Stimulated activated CD4-positive, alpha-beta T cell treated with anti-CD3 and anti-CD28 coated beads, Interleukin-15, amount 100 ng/mL, for 48 hours (primary cell): ENCODE measurements at places on chromosomes 4 and X.

DNA sequence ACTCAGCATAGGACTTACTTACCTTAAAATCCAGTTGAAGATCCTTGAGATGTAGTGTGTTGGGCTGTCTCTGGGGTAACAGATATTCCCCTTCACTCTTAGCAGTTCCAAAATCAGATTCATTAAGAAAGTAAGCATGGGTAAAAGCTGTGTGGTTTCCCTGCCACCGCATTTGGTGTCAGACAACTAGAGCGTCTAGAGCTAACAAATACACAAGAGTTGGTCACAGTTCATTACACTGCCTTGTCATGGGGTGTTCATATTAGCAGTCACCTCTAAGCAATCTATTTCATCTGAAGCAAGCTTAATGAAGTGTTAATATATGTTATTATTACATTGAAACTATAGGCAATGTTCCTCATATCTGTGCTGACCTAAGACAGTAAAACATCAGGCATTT lies 342.8 kb downstream of the PPARGC1A start:
- DNase-seq: no peak

- DNase-seq: no peak
Observed at GRCh38 chr4:41963105-41963504, 18.5 kb upstream of the DCAF4L1 start.

DNA sequence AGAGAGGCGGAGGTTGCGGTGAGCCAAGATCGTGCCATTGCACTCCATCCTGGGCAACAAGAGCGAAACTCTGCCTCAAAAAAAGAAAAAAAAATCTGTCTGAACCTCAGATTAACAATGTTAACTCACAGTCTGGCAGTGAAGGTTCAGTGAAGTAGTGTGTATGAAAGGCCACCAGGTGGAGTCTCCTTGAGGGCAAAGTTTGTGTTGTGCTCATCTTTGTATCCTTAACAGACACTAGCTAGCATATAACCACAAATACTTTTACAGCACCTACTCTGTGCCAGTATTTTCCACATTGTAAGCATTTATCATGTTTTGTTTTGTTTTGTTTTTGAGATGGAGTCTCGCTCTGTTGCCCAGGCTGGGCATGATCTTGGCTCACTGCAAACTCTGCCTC lies 46.0 kb upstream of the MGST2 start:
- DNase-seq: no peak

GRCh38 chr4:147340111-147340510 lies 140.8 kb upstream of the EDNRA start:
- DNase-seq: no peak

GRCh38 chrX:121114691-121115090 lies 67.3 kb downstream of the GLUD2 start:
- no peak for DNase-seq

DNA sequence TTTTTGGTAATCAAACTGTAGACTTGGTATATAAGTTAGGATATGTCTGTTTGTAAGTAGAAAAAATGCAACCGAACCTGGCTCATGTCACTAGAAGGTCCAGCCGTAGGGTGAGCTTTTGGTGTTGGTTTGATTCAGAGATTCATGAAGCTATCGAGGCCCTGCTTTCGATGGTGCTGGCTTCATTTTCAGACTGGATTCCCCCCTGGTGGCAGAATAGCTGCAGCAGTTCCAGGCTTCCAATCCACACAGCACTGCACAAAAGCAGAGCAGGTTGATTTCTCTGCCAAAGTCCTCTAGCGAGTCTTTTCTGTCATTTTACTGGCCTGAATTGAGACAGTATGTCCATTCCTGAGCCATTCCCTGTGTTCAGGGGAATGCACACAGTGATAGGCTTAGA lies 33.1 kb downstream of the PDK3 start:
- DNase-seq: no peak

DNA sequence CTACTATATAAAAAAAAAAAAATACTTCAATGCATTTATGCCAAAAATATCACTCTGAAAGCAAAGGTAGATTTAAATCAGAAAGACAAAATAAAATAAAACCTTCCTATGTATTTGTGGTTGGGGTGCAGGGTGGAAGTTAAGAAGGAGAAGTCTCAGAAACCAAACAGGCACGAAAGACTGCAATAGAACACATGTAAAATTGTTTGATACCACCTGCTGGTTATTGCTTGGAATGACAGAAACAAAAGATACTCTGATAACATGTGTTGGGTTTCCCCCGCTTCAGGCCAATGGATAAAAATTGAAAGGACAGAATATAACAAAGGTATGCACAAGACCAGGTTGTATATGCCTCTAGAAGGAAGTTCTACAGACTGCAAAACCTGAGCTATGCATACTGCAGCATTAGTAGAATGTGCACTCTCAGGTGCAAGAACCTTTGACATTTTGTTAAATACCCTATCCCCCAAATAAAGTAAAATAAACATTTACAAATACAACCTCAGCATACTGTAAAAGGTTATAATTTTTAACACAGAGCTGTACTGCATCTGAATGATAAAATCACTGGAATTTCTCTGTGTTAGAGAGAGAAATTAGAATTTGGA lies 118.8 kb downstream of the GABRA2 start:
- no peak for DNase-seq

DNA sequence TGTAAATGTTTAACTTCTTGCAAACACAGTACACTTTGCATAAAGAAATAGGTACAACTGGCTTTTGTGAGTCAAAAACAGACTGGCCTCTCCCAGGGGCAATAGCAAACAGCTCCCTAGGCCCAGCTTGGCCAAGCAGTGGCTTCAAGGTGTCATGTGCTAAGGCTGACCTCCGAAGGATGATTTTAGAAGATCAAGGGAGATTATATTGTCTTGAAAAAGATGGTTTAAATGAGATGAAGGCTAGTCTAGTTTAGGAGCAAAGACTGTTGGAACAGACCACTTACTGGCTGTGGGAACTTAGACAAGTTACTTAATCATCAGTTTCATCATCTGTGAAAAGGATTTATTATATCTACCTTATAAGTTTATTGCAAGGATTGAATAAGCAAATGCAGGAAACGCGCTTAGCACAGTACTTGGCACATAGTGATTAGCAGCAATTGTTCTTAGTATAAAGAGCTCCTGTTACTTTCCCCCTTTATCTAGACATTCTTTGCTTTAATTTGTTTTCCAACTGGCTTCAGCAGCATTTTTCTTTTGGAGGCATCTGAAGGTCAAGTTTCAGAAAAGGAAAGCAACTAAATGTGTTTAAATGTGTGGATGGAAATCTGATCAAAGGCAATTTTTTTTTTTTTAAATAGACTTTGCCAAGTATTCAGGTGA lies 17.2 kb downstream of the ANXA3 start:
- no peak for DNase-seq

DNA sequence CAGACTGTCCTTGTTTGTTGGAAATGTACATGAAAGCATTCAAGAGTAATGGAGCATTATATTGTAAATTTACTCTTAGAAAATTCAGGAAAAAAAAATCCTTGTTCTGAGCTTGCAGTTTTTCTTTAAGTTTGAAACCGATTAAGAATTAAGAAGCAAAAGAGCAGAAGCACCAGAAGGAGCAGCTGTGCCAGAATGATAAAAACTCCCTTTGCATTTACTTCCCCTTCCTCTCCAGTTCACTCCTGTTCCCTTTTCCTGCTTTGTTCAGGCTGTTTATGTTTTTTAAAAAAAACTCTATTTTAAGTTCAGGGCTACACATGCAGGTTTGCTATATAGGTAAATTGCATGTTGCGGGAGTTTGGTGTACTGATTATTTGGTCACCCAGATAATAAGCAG lies 90.3 kb downstream of the ATOH1 start:
- no peak for DNase-seq

DNA sequence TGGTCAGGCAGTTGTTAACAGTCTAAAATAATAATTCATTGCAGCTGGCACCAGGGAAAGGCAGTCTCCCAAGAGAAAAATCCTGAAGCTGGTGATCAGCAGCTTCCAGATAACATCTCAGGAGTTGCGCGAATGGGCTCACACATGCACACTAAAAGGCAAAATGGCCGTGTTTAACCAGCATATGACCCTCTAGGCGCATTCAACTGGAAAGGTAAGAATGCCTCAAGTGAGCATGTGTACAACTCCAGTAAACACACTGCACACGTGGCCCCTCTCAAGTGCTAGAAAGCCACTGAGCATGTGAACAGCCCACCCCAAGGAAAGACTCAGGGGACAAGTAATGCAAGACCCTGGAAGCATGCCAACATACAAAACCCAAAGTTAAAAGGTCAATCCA lies 33.1 kb downstream of the STPG2 start:
- DNase-seq: no peak

DNA sequence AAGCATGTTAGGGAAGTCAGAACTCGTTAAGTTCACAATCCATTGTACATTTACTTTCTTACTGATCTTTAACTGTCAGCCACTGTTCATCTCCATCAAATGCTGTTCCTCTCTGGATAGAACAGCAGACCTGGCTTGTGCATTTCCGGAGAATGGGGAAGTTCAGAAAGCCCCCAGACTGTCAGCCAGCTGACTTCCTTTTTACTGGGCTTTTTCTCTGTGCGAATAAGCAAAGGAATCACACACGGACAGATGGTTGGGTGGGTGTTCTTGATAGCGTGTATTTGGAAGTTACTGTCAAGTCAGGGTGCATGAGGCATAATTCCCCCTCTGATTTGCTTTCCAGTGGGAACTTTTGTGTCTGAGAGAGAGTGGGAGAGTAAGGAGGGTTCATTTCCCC lies 56.8 kb downstream of the TSPAN7 start:
- no peak for DNase-seq

GRCh38 chr4:144633215-144633614 lies 12.7 kb upstream of the HHIP start:
- no peak for DNase-seq

DNA sequence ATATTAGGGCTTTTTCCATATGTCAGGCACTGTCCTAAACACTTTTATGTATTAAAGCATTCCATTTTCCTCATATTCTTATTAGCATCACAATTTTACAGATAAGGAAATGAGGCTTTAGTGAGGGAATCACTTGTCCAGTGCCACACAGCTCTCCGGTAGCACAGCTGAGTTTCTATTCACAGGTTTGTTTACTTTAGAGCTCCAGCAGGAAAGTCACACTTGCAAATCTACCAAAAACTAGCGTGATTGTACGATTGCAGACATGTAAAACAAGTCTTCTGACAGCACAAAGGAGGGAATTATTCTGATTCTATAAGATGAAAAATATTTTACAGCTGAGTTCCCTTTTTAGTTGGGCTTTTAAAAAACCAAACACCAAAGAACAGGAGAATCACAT lies 472.1 kb downstream of the TMA16 start:
- DNase-seq: no peak

GRCh38 chrX:123223409-123223808 lies 39.3 kb downstream of the GRIA3 start:
- no peak for DNase-seq

- no peak for DNase-seq
Observed at GRCh38 chr4:68469482-68469881, 22.2 kb downstream of the TMPRSS11E start.

DNA sequence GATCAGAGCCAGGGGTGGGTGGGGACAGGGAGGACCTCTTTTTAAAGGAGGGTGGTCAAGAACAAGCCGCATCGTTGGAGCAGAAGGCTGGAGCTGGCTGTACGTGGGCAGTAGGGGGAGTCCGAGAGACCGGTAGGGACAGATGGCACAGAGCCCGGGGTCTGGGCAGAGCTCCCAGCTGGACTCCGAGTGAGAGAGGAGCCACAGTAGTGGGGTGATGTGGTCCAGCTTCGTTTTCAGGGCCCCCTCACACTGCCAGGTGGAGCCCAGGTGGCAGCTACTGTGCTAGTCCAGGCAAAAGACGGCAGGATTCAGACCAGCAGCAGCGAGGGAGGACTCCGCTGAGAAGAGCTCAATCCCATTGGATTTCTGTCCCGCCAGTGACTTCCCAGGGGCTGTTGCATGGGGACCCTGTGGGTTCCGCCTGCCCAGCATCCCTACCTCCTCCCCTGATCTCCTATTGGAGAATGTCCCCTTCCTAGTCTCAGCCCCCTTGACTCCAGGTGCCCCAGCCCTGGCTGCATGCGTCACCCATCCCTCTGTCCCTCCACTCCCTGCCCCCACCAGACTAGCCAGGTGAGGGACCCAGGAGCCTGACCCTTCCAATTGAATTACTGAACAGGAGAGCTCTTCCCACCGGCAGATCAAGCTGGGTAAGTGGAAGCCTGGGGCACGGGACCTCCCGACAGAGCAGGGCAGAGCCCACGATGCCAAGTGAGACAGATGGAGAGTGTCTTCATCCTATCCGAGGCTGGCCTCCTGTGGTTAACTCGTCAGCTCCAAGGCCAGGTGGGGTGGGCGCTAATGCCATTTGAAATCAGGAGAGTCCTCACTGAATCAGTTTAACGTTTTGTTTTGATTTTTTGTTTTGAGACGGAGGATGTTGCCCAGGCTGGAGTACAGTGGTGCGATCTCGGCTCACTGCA lies 2.9 kb downstream of the ARHGAP4 start:
- no peak for DNase-seq

- no peak for DNase-seq
Observed at GRCh38 chr4:71784569-71785197, 804 bp upstream of the GC start.

DNA sequence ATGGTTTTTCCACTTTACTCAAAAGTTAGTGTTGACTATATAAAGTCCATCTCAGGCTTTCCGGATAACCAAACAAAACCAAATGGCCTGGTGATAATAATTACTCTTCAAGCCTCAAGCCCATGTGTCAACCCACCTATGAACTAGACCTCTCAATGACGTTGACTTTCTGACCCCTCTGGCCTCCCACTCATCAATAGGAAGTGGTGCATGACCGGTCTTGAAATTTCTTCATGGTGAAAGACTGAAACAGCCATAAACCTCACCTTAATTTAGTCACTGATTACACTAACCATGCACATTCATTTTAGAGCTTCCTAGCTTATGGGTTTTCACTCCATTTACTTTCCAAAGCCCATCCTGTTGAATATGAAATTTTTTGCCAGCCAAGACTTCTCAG lies 276.0 kb downstream of the KLHL13 start:
- DNase-seq: no peak

- no peak for DNase-seq
Observed at GRCh38 chrX:9542106-9542760, 77.4 kb downstream of the TBL1X start.

GRCh38 chr4:15544248-15544729 lies 74.6 kb downstream of the CC2D2A start:
- DNase-seq: no peak

- DNase-seq: no peak
Observed at GRCh38 chrX:14309431-14309830, 219.9 kb upstream of the GLRA2 start.

GRCh38 chr4:113209652-113210320 lies 160.3 kb downstream of the ANK2 start:
- no peak for DNase-seq

- no peak for DNase-seq
Observed at GRCh38 chr4:119113033-119113655, 22.5 kb upstream of the MYOZ2 start.

DNA sequence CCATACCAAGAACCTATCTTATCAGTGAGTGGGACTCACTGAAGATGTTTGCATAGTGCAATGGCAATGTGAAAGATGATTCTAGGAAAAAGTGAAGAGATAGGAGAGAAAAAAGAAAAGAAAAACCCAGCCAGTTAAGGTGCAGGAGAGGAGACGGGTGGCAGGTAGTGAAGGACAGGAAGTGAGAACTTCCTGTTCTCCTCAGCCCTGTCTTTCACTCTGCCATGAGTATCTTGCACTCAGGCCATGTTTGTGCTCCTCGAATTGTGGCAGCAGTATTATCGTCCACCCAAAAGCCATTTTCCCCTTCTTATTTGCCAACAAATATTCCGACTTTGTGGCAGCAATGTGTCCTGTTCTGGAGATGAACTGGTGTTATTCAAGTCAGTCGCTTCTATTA lies 8.6 kb upstream of the ENPEP start:
- no peak for DNase-seq

- DNase-seq: no peak
Observed at GRCh38 chr4:143344041-143344440, 7.4 kb downstream of the GAB1 start.

GRCh38 chrX:10173331-10173900 lies 16.6 kb downstream of the CLCN4 start:
- no peak for DNase-seq
